ENCODE measurements at places on chromosomes 3 and 15. TPM values are rescaled to one million over a fixed set of nuclear protein-coding genes. Genes with fewer than 3 reads are reported as not detected.

KNG1 gene
- total RNA-seq = not detected

CRYGS gene
- 1.3 TPM for total RNA-seq

CNTN6 gene
- total RNA-seq = not detected

MESP2 gene
- total RNA-seq = 0.19 TPM

IRAK2 gene
- 29.4 TPM for total RNA-seq

LRRC34 gene
- 3.8 TPM for total RNA-seq

SLC28A1 gene
- not detected for total RNA-seq

ARNT2 gene
- total RNA-seq = 0.76 TPM

OR5K3 gene
- total RNA-seq = not detected

RBP2 gene
- not detected for total RNA-seq

SCN10A gene
- not detected for total RNA-seq

EXD1 gene
- not detected for total RNA-seq

MNS1 gene
- 0.48 TPM for total RNA-seq

CFAP91 gene
- total RNA-seq = 0.33 TPM

SCG3 gene
- total RNA-seq = not detected

CCNB2 gene
- total RNA-seq = 22.5 TPM

PTPRG gene
- total RNA-seq = 47.4 TPM

CKMT1A gene
- total RNA-seq = not detected

COPG1 gene
- 312 TPM for total RNA-seq

HOMER2 gene
- total RNA-seq = 0.33 TPM

HHATL gene
- total RNA-seq = not detected
